ENCODE measurements at places on chromosomes 2 and 18.
A peak's percentile ranks its signal among the peaks of the same experiment; 100 is the strongest.

- DNase-seq, result no peak
Observed at GRCh38 chr2:160372010-160372356, 121.6 kb downstream of the RBMS1 start.

DNA sequence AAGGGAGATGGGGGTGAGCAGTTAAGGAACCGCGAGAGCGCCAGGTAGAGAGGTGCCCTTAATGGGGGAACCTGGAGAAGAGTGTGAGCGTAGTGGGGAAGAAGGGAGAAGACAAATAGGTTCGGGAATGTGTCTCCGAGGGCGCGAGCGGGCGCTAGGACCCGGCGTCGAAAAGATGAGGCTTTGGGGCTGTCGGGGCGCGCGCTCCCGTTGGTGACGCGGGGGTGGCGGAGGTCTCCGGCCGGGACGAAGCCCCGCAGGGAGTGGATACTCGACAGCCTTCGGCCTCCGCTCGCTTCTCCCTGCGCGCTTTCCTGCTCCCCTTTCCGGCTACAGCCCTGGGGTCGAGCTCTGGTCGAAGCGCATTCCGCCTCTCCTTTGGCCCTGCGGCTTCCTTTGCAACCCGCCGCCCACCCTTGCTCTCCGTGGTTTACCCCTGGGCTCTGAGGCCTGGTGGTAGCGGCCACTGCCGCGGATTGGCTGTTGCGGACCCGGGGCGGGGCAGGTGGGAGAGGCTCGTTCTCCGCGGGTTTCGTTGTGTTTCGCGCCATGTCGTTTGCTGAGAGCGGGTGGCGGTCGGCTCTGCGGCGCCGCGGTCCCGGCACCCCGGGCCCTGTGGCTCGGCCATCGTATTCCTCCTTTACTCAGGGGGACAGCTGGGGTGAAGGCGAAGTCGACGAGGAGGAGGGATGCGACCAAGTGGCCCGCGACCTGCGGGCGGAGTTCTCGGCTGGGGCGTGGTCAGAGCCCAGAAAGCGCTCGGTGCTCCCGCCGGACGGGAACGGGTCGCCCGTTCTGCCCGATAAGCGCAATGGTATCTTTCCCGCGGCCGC is at the start of gene ARL6IP6:
ARL6IP6 (plus strand) TSS at position 545 of the 833 bp plus-strand sequence; CDS start at position 550, 5 bp downstream.
- peak; percentile 98 for DNase-seq

DNA sequence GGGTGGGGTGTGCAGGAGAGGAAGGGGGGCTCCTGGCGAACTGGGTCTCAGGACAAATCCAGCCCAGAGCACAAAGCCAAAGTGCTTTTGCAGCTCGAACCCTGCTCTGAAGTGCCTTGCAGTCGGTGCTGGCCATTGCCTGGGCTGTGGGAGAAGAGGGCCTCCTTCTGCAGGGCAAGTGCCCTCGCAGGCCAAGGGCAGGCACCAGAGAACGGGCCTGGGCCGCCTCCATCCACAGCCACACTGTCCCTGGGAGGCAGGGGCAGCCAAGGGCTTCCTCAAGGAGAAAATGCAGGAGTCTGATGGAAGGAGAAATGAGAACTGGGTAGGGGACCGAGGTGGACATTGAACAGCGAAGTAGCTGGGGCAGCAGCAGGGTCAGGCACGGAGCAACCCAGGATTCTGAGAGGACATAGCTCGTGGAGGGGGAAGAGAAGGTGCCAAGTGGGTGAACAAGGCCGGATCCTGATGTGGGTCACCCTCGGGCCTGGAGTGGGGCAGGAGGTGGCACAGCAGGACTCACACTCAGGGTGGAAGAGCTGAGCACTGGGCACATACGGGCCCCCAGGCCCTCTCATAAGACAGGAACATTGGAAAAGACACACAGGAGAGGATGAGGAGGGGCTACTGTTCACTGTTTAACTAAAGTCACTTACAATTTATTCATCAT is 312.8 kb upstream of the SALL3 start:
- DNase-seq, result no peak

- no peak for DNase-seq
Observed at GRCh38 chr2:17069564-17069963, 403.9 kb upstream of the CYRIA start.

DNA sequence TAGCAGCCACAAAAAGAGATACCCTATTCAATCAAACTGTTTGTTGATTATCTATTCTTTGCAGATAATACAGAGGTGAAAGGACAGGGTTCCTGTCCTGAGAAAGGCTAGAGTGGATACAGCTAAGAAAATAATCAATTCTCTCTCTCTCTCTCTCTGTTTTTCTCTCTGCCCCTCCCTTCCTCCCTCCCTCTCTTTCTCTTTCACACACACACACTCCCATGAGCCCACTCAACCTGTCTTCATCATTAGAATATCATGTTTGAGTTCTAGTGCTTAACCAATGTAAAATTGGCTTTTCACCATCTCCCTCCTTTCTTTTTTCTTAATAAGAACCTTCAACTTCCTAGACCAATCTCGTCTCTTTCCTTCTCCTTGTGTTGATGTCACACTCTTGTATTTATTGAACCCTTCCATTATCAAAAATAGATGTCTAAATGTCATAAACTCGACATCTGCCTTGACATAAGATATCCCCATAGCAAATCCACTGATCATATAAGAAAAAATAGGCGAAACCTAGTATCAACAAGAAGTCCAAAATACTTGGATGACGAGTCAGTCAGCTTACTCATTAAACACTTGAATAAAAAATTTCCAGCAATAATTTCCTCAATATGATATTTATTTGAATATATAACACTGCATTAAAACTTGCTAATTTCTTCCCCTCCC is 42.8 kb upstream of the CYTIP start:
- DNase-seq, result no peak

Data from stimulated activated effector memory CD8-positive, alpha-beta T cell treated with anti-CD3 and anti-CD28 coated beads, Interleukin-12 subunit alpha, Interleukin-12 subunit beta, amount 100 ng/mL, for 72 hours (primary cell).